Activated CD4-positive, alpha-beta T cell treated with anti-CD3 and anti-CD28 coated beads, Interleukin-2, amount 50 U/mL, for 4 hours (primary cell): ENCODE measurements at places on chromosomes 1 and 21.

DNA sequence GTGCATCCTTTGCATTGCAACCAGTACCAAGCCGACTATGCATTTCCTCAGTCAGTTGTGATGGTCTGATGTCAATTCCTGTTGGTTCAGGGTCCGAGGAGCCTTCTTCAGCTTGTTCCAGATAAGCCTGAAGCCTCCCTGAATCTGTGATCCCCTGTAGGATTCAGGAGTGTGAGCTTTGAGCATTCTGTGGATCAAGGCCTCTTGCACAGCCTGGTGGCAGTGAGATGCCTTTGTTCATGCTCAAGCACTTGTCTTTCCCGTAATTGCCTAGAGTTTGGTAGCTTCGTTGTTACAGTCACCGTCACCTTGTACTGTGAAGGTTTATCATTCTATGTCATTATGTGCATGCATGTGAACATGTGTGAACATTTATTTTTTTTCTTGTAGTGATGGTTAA is 103.5 kb downstream of the PBX1 start:
- no peak for DNase-seq

DNA sequence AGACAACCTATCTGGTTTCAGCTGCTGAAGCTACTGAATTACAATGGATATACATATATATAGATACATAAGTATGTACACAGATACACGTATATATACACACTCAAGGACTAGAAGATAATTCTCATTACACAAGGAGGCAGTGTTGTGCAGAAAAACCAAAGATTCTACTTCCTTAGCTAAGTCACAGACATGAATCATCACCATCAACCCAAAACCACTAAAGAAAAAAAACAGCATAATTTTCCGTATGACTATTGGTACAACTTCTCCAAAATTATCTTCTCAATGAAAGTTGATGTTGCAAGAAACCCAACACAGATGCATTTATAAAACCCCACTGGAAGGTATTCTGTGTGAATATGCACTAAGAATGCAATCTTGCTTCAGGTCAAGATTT is 36.8 kb upstream of the RPF1 start:
- no peak for DNase-seq

DNA sequence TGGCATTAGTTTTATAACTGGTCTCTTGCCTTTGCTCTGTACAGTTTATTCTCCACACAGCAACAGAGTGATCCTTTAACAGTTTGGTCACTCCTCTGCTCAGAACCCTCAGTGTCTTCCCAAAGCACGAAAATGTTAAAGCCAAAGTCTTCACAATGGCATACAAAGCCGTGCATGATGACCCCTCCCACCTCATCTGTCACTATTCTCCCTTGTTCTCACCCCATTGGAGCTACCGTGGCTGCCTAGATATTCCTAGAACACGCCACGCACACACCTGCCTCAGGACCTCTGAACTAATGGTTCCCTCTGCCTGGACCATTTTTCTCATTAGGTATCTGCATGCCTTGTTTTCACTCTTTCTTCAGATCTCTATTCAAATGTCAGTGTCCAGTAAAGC is 8.6 kb upstream of the SEMA4A start:
- DNase-seq: no peak

DNA sequence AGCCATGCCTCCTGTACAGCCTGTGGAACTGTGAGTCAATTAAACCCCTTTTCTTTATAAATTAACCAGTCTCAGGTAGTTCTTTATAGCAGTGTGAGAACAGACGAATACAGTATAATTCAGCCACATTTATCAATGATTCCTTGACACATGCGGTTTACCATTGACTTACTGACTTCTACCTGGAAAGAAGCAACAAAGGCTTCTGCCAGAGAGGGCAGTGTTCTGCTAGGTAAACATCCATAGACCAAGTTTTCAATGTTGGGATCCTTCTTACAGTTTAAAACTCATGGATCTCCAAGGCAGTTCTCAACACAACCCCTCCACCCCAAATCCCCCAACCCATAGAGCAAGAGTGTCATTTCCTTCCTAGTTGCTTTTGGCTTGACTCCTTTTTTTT is 150.6 kb downstream of the ZNF648 start:
- DNase-seq: no peak
